NCI-H69 (cell line): ENCODE measurements at places on chromosomes 13 and 19.
A peak's percentile ranks its signal among the peaks of the same experiment; 100 is the strongest.

DNA sequence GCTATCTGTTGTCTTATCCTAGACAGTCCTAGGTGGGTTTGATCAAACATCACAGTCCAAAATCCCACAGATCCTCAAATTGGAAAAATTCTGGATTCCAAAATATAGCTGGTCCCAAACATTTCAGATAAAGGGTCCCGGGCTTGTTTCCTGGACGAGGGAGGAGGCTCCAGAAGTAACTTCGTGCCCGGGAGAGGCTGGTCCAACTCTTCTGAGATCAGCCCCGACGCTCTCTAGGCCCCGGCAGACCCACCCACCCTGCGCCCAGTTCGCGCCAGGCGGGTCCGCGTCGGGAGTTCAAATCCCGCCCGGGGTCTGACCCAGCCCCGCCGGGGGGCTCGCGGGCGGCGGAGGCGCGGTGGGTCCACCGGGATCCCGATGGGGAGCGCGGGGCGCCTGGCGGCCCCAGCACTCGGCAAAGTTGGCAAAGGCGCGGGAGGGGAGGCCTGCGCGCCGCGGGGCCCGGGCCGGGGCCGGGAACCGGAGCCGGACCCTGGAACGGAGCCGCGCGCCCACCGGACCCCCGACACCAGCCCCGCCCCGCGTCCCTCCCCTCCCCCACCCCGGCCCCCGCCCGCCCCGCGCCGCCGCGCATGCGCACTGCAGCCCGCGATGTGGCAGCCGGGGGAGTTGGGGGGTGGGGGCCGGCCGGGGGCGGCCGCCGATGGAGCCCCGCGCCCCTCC lies 513 bp downstream of the MIER2 start:
- peak; percentile 81 for DNase-seq

- peak; percentile 88 for DNase-seq
Measured at GRCh38 chr19:18112989-18113478, 15.5 kb downstream of the MAST3 start.

GRCh38 chr13:32205431-32206096 lies 109.6 kb downstream of the ZAR1L start:
- DNase-seq, result peak; percentile 71

DNA sequence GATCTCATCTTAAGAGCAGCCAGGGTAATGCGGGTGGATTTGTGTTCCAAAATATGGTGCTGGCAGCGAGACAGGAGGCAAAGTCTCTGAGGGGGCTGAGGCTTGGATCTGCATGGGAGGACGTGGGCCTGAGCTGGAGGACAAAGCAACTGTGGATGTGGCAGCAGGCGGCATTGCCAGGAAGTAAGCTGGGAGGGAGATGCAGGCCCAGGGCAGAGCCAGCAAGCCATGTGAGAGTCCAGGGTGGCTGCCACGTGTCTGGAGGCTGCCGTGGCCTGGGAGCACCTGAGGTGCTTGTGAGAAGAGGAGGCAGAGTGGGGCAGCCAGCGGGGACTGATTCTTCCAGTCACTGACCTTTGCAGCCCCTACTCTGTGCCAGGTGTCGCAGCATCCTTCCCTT lies 52.0 kb downstream of the DPF1 start:
- DNase-seq, result peak; percentile 48

GRCh38 chr19:22257916-22258315 lies 28.3 kb upstream of the ZNF729 start:
- no peak for DNase-seq
